SK-MEL-5 (cell line): ENCODE measurements at places on chromosomes 3 and 15.

- no peak for DNase-seq
Observed at GRCh38 chr3:81300324-81300927, 461.0 kb downstream of the GBE1 start.

GRCh38 chr15:68386587-68387288 lies 45.2 kb downstream of the ITGA11 start:
- DNase-seq = no peak

DNA sequence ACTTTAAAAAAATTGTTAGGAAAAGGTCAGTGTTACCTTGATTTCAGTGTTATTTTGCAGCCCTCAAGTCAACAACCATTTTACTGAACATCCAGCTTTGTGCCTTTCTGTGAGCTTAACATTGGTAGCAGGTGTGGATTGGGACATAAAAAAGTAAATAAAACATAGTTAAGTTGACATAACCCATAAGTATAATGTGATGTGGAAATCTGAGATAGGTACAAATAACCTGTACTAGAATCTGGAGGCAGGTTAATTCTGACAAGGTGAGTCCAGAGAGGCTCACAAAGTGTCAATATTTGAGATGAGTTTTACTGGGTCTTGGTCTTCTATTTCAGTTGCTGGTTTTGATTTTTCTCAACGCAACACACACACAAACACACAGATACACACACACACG lies 151.3 kb downstream of the LPP start:
- DNase-seq = no peak

- no peak for DNase-seq
Observed at GRCh38 chr3:67325231-67325630, 327.1 kb downstream of the KBTBD8 start.

GRCh38 chr3:23820888-23821287 lies 15.1 kb downstream of the UBE2E1 start:
- no peak for DNase-seq

- DNase-seq = no peak
Observed at GRCh38 chr15:44325568-44325967, 37.0 kb downstream of the GOLM2 start.

DNA sequence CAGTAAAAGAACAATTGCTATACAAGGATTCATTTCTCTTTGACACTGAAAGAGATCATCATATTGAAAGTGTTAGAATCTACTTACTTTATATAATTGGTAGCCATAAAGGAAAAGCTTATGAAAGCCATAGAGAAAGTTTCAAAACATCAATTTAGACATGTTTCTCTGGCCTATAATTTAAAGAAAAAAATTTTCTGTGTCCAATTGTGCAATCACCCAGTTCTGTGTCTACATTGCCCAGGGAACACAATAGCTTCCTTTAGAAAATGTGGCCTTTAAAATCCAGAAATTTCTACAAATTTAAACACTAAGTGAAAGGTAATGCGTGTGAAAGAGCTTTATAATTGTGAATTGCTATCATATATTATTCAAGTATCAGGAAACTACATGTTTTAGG lies 259.2 kb downstream of the GBE1 start:
- no peak for DNase-seq

DNA sequence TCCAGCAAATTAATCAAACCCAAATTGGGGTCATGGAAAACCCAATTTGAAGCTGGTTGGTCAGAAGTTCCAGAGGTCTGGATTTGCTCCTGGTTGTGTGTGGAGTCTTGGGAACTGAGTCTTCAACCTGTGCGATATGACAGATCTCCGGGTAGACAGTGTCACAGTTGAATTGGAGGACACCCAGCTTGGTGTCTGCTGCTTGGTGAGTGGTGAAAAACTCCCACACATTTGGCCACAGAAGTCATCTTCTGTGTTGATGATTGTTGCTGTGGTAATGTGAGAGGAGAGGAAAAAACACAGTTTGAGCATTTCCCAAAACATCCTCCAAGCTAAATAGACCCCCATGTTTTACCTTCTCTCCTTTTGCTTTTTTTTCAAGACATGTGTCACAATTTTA lies 218.1 kb downstream of the TP63 start:
- DNase-seq = no peak

DNA sequence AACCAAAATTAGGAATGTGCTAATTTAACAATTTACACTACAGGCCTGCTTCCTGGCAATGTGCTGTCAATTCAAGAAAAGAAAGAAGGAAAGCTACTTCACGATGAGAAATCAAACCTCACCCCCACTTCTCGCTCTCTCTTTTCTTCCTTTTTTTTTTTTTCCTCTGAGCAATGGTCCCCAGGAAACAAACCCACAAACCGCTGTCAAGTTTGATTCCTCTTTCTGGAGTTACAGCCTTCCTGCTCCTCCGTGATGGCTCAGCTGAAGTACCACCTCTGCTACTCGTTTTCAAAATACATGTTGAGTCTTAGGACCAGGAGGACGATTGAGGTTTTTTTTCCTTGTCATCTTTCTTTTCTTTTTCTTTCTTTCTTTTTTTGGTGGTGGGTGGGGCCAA lies 3.4 kb upstream of the TRIM71 start:
- no peak for DNase-seq

GRCh38 chr3:101848754-101849713 lies at the start of gene NFKBIZ:
TSS of gene NFKBIZ (plus strand) at chr3:101849514. CDS start at chr3:101849629, 115 bp downstream.
- peak; percentile 94 for DNase-seq

- DNase-seq = no peak
Observed at GRCh38 chr3:120765830-120766493, 23.4 kb downstream of the GTF2E1 start.

- DNase-seq = no peak
Observed at GRCh38 chr15:29109762-29110161, 159.9 kb downstream of the NSMCE3 start.

DNA sequence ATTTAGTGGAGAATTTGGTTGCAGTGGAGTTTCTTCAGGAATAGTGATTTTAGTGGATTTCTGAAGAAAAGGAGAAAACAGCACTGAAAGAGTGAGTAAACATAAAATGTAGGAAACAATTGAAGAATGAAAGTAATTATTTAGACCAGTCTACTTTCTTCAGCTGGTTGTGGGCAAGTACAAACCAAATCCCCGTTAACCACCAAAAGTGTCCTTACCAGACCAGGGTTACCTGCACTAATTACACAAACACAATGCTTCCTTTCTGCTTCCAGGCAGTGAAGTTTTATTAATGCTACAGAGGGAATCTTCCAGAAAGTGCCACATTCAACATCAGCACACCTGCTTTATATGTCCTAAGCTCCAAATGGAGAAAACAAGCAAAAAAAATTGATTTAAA lies 248.0 kb upstream of the TBC1D5 start:
- DNase-seq = no peak

DNA sequence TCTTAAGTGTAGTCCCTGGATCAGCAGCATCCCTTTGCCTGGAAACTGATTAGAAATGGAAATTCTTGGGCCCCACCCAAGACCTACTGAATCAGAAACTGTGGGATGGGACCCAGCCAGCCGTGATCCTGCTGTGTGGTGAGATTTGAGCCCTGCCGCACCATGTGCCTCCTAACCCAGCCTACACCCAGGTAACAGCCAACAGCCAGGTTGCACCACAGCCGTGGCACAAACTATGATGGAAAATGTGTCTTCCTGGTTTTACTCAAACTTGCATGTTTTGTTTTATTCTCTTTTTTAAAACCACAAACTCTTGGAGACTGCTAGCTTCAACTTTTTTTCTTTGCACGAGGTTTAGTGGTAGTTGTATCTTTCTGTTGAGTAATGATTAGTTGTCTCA lies 2.6 kb downstream of the LIMD1 start:
- no peak for DNase-seq

GRCh38 chr3:46656778-46657556 lies 36.5 kb downstream of the ALS2CL start:
- DNase-seq = no peak

GRCh38 chr3:161268601-161269000 lies 47.5 kb downstream of the NMD3 start:
- no peak for DNase-seq

- DNase-seq = no peak
Observed at GRCh38 chr3:175020101-175020500, 161.0 kb downstream of the NAALADL2 start.

- DNase-seq = no peak
Observed at GRCh38 chr3:155629556-155629955, 115.3 kb downstream of the PLCH1 start.

GRCh38 chr3:45772341-45773035 lies 23.8 kb downstream of the SLC6A20 start:
- no peak for DNase-seq

GRCh38 chr3:86978111-86978551 lies 12.8 kb downstream of the VGLL3 start:
- no peak for DNase-seq

DNA sequence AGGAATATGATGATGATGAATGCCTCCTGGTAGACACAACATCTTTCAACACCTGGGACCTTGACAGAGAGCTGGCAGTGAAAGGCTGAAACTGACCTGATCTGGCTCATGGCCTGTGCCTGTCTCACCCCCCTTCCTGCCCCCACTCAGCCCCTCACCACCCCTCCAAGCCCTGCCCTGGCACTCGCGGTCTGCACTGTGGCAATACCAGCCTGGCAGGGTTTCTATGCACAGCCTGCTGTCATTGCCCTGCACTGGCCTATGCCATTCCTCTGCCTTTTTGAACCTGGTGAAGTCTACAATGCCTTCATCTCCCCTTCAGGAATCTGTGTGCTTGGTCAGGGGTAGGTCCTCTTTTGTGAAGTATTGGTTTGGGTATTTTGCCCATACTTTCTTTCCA lies 56.5 kb downstream of the ACAD9 start:
- DNase-seq = no peak

- no peak for DNase-seq
Observed at GRCh38 chr3:988785-989184, 104.0 kb upstream of the CNTN6 start.

GRCh38 chr15:101027920-101028319 lies 108.8 kb downstream of the LRRK1 start:
- no peak for DNase-seq

DNA sequence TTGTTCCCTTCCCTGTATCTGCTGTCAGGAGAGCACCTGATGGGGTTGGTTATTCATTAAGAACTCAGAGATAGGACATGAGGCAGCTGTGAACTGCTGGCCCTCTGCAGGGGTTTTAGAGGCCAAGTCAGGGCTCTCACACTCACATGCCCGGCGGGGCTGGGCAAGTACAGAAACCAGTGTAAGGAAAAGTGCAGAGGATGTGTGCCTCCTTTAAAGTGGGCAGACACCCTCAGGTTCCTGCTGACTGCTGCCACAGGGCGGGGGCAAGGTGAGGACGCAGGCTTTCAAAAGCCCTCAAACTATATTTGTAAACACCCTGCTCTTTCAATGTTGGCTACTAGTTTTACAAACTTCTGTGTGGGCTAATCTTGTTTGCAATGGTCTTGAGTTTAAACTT lies 22.4 kb downstream of the CXCR6 start:
- no peak for DNase-seq

- DNase-seq = peak; percentile 76
Observed at GRCh38 chr3:13452490-13453335, 27.4 kb upstream of the HDAC11 start.

GRCh38 chr15:70045045-70045444 lies 52.7 kb downstream of the TLE3 start:
- no peak for DNase-seq

DNA sequence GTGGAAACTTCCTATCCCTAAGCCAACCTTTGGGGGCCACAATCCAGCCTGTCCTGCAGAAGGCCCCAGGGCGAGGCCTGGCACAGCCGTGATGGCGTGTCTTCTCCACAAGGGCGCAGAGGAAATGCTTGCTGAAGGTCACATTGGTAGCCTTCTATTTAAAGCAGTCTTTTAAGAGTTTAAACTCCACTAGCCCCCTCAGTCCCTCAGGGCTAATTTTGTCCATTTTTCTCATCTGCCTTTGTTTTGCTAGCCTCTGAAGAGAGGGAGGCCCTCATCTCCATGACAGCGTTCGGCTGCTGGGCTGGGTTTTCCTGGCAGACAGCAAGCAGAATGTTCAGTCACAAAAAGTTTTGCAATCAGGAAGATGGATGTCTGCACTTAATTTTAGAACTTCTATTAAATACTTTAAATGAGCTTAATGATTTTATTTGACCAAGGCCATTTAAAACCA lies 40.8 kb downstream of the RARB start:
- DNase-seq = peak; percentile 55

- no peak for DNase-seq
Observed at GRCh38 chr3:30750967-30751366, 143.5 kb downstream of the GADL1 start.

DNA sequence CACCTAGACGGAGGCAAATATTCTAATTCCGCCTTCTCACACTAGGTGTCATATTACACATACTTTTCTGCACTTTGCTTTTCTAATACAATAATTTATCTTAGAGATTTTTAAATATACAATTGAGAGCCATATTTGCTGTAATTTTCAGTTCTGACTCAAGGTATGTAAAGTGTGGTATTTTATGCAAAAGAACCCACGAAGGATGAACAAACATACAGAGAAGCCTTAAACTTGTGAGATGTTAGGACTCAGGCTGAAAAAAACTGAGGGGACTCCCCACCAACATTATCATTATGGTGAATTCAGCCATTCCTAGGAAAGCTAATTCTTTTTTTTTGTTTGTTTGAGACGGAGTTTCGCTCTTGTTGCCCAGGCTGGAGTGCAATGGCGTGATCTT lies 9.6 kb downstream of the ZBTB11 start:
- no peak for DNase-seq

DNA sequence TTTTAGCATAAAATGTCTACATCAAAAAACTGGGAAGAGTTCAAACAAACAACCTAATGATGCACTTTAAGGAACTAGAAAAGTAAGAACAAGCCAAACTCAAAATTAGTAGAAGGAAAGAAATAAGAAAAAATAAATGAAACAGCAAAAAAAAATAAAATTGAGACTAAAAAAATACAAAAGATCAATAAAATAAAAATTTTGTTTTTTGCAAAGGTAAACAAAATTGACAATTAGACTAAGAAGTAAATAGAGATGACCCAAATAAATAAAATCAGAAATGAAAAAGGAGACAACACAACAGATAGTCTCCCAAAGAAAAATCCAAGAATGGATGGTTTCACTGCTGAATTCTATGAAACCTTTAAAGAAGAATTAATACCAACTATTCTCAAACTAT lies 89.6 kb upstream of the MME start:
- DNase-seq = no peak

GRCh38 chr3:21142949-21143348 lies 608.1 kb downstream of the ZNF385D start:
- DNase-seq = no peak

GRCh38 chr3:45509038-45509767 lies 85.3 kb upstream of the LIMD1 start:
- DNase-seq = no peak

GRCh38 chr3:59121346-59122144 lies 71.7 kb upstream of the CFAP20DC start:
- no peak for DNase-seq

- DNase-seq = no peak
Observed at GRCh38 chr3:109430911-109431563, 93.7 kb upstream of the DPPA4 start.

- peak; percentile 32 for DNase-seq
Observed at GRCh38 chr15:78372880-78373279, 32.7 kb downstream of the CRABP1 start.

- DNase-seq = no peak
Observed at GRCh38 chr15:73715417-73715816, 31.2 kb downstream of the CD276 start.

- DNase-seq = no peak
Observed at GRCh38 chr3:25744470-25744869, 38.8 kb downstream of the NGLY1 start.

- DNase-seq = no peak
Observed at GRCh38 chr15:98121957-98122356, 161.5 kb downstream of the ARRDC4 start.

- peak; percentile 50 for DNase-seq
Observed at GRCh38 chr15:63420333-63420747, 38.7 kb upstream of the CA12 start.

GRCh38 chr3:190528706-190529105 lies 14.8 kb downstream of the IL1RAP start:
- no peak for DNase-seq
